Mucosa of descending colon (tissue), 3 donors: ENCODE measurements at places on chromosomes 2 and 18. TPM values are rescaled to one million over a fixed set of nuclear protein-coding genes. Genes with fewer than 3 reads are reported as not detected.

- DNase-seq, result no peak
Measured at GRCh38 chr2:78304678-78305077, 720.8 kb upstream of the REG3G start.

GRCh38 chr2:135212757-135213156, 160.7 kb downstream of the RAB3GAP1 start:
- no peak for DNase-seq

GRCh38 chr2:37560241-37560848, 111.1 kb downstream of the CDC42EP3 start:
- DNase-seq, result no peak

- no peak for DNase-seq
Measured at GRCh38 chr2:132517386-132517785, 100.8 kb downstream of the GPR39 start.

DNA sequence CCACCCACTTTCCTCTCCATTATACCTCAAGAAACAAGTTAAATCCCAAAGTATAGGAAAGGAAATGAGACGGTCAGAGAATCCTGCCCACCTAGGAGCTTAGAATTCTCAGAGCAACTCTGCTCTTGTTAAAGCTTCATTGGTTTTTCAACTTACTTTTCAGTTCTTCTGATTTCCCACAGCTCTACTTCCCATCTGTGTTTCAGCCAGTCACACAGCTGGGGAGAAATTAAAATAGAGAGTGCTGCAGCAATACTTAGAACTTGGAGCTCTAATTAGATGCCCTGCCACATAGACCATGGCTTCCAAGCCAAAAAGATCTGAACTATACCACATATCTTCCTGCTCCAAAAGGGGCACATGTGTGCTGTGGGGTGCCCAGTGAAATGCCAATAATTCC, 166.7 kb downstream of the RIT2 start:
- DNase-seq, result no peak

DNA sequence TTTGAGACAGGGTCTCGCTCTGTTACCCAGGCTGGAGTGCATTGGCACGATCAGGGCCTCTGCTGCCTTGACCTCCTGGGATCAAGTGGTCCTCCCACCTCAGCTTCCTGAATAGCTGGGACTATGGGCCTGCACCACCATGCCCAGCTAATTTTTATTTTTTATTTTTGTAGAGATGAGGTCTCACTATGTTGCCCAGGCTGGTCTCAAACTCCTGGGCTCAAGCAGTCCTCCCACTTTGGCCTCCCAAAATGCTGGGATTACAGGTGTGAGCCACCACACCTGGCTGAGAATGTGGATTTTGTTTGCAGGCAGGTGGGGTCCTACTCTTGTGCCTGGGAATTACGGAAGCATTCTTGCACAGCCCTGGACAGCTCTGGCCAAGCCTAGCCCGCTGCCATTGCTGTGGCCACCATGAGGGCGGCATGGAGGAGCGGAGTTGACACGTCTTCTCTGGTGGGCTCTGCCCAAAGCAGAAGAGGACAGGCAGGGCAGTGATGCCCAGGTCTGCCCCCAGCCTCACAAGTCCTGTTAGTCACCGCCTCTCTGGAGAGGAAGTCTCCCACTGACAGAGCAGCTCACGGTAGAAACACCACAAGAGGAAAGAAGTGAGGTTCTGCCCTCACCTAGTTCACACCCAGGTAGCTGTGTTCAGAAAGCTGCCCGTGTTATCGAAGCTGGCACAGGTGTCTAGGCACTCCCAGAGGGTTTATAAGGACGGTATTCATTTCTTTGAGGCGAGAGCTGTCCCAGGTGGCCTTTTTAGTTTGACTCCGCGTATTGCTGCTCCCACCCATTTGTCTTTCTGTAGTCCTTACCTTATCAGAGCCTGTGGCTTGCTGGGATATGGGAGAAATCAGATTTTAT, 46.2 kb downstream of the ARMC9 start:
- DNase-seq, result peak; percentile 71

GRCh38 chr2:241126201-241126611, 23.1 kb downstream of the PASK start:
- DNase-seq, result no peak

GRCh38 chr18:6525604-6526003, 110.9 kb upstream of the L3MBTL4 start:
- no peak for DNase-seq

GRCh38 chr2:222606306-222606705, 49.6 kb downstream of the FARSB start:
- DNase-seq, result no peak

Gene HYCC2
- total RNA-seq, result 33.2 TPM

Gene GRHL1
- 2.0 TPM for total RNA-seq

Gene OTOS
- not detected for total RNA-seq

Gene HOXD3
- total RNA-seq, result 5.8 TPM

Gene REG3A
- not detected for total RNA-seq
